Activated T-cell treated with anti-CD3 and anti-CD28 coated beads, Interleukin-2, amount 50 U/mL, for 72 hours (primary cell): ENCODE measurements at places on chromosomes 6 and 20. TPM values are rescaled to one million over a fixed set of nuclear protein-coding genes. Genes with fewer than 3 reads are reported as not detected.

CPNE5 gene
- 2.6 TPM for total RNA-seq

RNF5 gene
- total RNA-seq: 45.0 TPM

CFB gene
- total RNA-seq: 3.5 TPM

SNAP25 gene
- 5.6 TPM for total RNA-seq

PERP gene
- total RNA-seq: 4.6 TPM

OR2H2 gene
- total RNA-seq: not detected

GRCh38 chr6:10417681-10418104 is 2.8 kb upstream of the TFAP2A start:
- peaks cover 61% of the 10 kb centered on the region for H3K4me1 ChIP-seq
- peak overlapping the region; percentile 33 for H3K27ac ChIP-seq
- no peak for DNase-seq
- no peak overlapping the region for H3K4me3 ChIP-seq

GRCh38 chr6:137465378-137466009 is 28.7 kb downstream of the OLIG3 start:
- DNase-seq: no peak
- H3K36me3 ChIP-seq: no peaks in the 10 kb centered on the region
- H3K27me3 ChIP-seq: peaks cover 6% of the 10 kb centered on the region
- no peak overlapping the region for H3K4me3 ChIP-seq
- H3K4me1 ChIP-seq: no peaks in the 10 kb centered on the region

DNA sequence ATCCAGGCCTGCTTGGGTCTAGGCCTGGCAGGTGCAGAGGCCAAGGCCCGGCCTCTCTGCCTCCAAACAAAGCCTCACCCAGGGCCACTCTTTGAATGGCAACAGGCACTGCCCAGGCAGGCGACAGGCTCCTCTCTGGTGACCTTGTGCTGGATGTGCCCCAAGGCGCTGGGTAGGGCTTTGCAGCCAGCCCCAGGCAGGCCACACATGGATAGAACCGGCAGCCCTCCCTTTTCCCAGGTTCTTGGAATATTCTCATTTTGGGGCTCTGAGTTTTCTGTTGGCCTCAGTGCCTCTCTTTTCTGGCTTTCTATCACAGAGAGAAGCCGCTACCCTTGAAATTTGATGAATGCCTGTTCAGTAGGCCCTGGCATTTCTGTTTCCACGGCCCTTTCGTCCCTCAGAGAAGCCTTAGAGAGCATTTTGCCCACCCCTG is 18.9 kb downstream of the PKIG start:
- H3K36me3 ChIP-seq: no peaks in the 10 kb centered on the region
- H3K4me3 ChIP-seq: no peak overlapping the region
- DNase-seq: no peak
- no peak overlapping the region for H3K27ac ChIP-seq

DNA sequence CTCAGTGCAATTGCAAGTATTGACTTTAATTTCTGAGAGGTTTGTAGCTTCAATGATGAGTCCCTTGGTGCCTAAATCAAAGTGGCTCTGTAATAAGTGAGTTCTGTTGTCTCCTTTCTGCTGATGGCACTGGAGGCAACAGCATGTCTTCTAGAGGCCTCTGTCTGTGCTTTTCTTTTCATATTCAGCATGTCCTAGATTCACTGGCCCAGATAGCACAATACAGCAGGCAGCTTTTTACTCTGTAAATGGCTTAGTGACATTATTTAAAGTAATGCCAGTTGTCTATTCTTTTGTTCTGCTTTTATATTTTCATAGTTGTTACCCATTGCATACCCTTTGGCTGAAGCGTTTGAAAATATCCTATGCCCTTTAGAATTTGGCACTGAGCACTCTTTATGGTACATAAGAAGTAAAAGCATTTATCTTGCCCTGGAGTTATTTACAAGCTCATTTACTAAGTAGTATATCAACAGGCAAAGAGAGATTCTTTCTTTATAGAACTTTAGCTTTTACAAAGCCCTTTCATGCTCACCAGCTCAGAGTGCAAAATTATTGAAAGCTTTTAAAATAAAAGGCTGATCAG is 271.5 kb upstream of the KCNQ5 start:
- no peak overlapping the region for H3K27ac ChIP-seq
- no peak for DNase-seq
- no peak overlapping the region for H3K4me3 ChIP-seq
- no peaks in the 10 kb centered on the region for H3K27me3 ChIP-seq
- no peaks in the 10 kb centered on the region for H3K4me1 ChIP-seq

- DNase-seq: no peak
- peaks cover 11% of the 10 kb centered on the region for H3K27me3 ChIP-seq
- H3K27ac ChIP-seq: no peak overlapping the region
- H3K4me1 ChIP-seq: peaks cover 13% of the 10 kb centered on the region
Measured at GRCh38 chr20:23155141-23155590, 69.0 kb upstream of the CD93 start.

GRCh38 chr20:10061641-10062040 is 26.9 kb downstream of the ANKEF1 start:
- DNase-seq: no peak
- H3K27me3 ChIP-seq: peaks cover 17% of the 10 kb centered on the region
- H3K36me3 ChIP-seq: no peaks in the 10 kb centered on the region
- H3K27ac ChIP-seq: no peak overlapping the region

DNA sequence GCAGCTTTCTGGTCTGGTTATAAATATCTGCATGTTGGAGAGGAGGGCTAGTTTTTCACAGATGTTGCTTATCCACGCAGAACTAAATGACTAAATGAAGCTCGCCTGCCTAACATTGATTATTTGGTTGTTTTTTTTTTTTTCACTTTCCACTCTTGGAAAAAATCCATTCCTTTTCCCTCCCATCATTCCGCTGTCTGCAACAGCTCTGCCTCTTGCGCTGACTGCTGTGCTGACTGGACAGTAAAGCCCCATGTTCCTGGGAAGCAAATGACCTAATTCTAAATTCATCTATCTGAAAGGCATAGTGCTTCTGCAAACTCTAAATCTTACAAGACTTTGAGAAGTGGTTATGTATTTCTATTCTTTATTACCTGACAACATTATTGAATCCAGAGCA is 255.5 kb upstream of the PLN start:
- no peaks in the 10 kb centered on the region for H3K36me3 ChIP-seq
- H3K27ac ChIP-seq: no peak overlapping the region
- no peak for DNase-seq
- H3K4me1 ChIP-seq: no peaks in the 10 kb centered on the region
- H3K27me3 ChIP-seq: peaks cover 11% of the 10 kb centered on the region

- H3K4me1 ChIP-seq: peaks cover 13% of the 10 kb centered on the region
- peaks cover 15% of the 10 kb centered on the region for H3K36me3 ChIP-seq
- H3K4me3 ChIP-seq: no peak overlapping the region
- no peaks in the 10 kb centered on the region for H3K27me3 ChIP-seq
- no peak overlapping the region for H3K27ac ChIP-seq
- DNase-seq: no peak
Measured at GRCh38 chr6:137845460-137845859, 21.6 kb upstream of the TNFAIP3 start.

- H3K4me3 ChIP-seq: peak overlapping the region; percentile 7
- no peaks in the 10 kb centered on the region for H3K36me3 ChIP-seq
- H3K4me1 ChIP-seq: peaks cover 21% of the 10 kb centered on the region
- no peaks in the 10 kb centered on the region for H3K27me3 ChIP-seq
Measured at GRCh38 chr6:84222426-84222825, 5.0 kb downstream of the CEP162 start.

GRCh38 chr6:37624606-37625574 is 72.8 kb downstream of the MDGA1 start:
- peaks cover 18% of the 10 kb centered on the region for H3K27me3 ChIP-seq
- peak; percentile 25 for DNase-seq
- no peaks in the 10 kb centered on the region for H3K36me3 ChIP-seq
- peak overlapping the region; percentile 1 for H3K4me3 ChIP-seq
